ENCODE measurements at places on chromosomes 5 and 9. TPM values are rescaled to one million over a fixed set of nuclear protein-coding genes. Genes with fewer than 3 reads are reported as not detected.
A peak's percentile ranks its signal among the peaks of the same experiment; 100 is the strongest.

The RPP25L gene
- 29.3 TPM for total RNA-seq

The CMYA5 gene
- total RNA-seq = 1.1 TPM

The CDC20B gene
- total RNA-seq = not detected

The DMRT3 gene
- total RNA-seq = 0.53 TPM

The UNC13B gene
- total RNA-seq = 111 TPM

The IL7R gene
- not detected for total RNA-seq

The TNC gene
- total RNA-seq = 5.1 TPM

The POLE3 gene
- total RNA-seq = 36.6 TPM

The PDE8B gene
- 4.0 TPM for total RNA-seq

The COX7C gene
- 750 TPM for total RNA-seq

The POLR3G gene
- 2.1 TPM for total RNA-seq

The PGGT1B gene
- 43.5 TPM for total RNA-seq

DNA sequence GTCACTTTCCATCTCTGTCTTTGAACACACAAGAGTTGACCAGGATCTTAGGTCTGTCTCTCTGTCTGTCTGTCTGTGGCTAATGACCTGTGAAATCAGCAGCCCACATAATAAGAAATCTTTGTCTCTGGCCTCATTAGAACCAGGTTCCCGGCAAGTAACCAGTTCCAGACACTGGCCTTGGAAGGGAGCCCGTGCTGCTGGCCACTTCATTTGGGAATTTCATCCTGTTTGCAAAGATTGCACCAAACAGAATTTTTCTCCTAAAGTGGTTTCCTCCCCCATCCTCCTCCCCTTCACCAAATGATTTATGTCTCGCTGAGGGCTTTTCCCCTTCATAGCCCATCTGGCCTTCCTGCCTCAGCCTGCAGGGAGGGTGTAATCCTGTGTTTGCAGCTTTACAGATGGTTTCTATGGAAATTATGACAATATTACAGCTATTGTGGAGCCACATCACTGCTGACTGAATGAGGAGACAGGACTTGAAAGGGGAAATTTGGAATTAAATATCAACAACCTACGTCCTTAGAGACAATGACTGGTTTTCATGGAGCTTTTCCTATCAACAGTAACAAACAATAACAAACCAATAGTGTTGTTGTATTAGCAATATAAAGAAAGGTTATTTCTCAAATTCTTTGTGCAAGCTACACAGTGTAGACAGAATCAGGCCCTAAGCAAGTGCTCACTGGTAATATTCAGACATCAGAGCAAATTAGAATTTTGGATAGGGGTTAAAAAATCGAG, 25.7 kb downstream of the DPYSL3 start:
- DNase-seq = no peak

GRCh38 chr9:71308454-71308853, 187.0 kb upstream of the TRPM3 start:
- DNase-seq = no peak

DNA sequence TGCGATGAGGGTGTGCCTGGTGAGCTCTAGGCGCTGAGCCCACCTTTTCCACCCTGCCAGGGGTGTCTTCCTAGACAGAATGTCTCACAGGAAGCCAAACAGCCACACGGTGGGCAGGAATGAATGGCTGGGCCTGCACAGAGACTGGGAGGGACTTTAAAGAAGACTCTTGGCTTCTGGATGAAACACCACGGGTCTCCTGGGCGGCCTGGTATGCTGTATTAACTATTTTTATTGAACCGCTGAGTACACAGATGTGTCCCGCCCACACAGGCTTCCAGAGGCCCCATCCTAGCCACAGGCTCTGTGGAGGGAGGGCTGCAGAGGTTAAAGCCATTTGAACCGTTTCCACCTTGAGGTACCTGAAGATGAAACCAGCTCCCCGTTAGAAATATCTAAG, 115.2 kb upstream of the CXCL14 start:
- no peak for DNase-seq

DNA sequence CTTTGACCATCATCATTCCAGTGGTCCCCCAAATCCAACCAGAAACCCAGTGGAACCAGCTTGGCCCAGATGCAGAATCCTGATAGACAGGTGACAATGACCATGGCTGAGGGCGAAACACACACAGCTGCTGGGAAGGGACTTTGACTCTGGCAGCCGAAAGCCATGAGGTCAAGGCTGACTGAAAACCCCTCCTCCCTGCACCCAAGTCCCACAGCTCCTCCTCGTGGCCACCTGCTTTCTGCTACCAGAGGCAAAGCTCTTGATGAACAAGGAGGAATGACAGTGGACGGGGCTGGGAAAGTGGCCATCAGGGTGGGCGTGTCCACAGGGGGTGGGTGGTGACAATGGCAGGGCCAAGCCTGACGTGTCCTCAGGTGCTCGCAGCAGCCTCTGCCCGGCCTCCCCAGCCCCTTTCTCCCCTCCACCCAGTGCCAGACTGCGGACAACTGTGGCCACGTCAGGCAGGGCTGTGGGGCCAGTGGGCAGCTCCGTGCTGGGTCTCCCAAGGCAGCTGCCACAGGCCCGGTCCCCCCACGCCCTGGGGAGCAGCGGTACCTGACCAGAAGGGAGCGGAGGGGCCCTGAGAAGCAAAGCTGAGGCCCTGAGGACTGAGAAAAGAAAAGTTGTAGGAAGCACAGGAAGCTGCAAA, 30.8 kb upstream of the SARDH start:
- peak; percentile 8 for DNase-seq

GRCh38 chr9:19895006-19895405, 106.2 kb upstream of the SLC24A2 start:
- no peak for DNase-seq

DNA sequence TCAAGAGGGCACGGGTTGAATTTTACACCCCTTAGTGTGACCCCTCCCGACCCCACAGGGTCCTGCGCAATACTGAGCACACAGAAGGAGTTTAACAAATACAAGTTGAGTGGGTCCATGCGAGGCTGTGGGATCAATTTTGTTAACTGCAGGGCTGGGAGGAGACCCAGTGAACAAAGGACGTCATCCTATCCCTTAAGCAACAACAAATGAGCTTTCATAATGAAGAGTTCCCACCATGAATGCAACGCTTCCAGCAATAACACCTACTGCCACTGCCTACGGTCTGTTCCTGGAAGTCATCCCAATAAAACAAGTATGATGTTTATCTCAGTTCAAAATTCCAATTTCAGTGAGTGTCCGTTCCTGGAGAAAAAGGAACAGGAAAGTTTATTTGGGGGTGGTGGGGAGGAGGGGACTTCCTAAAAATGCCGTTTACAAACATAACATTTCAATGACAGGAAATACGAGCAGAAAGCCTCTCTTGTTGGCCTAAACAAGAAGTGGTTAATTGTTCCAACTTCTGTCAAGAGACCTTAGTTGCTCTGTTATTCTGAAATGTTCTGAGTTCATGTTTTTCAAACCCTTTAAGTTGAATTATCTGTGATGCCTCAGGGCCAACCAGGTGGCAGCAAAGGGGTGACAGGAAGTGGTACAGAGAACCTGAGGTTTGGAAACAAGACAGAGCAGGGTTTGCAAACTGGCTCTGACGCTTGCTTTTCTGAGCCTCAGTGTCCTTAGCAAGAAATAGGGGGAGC, 65.8 kb upstream of the PLPP6 start:
- DNase-seq = no peak

GRCh38 chr5:112059579-112060135, 302.7 kb upstream of the NREP start:
- no peak for DNase-seq

- DNase-seq = no peak
Observed at GRCh38 chr5:115713408-115713807, 87.6 kb upstream of the TMED7 start.

DNA sequence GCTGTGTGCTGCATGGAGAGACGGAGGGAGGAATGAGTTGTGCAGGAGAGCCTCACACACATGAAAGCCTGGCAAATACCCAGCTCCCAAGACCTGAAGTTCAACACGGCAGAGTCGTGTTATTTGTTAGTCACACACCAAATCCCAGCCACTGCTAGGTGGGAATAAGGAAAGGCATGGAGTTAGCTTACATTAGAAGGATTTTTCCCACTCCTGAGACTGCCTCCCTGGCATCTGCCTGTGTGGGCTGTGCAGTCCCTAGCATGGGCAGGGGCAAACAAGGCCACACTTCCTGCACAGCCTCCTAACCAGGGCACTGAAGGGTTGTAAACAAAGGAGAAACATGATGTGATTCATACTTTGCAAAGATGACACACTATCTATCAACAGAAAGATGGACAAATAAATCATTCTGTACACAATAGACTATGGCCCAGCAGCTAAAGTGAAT, 306.8 kb downstream of the SPOCK1 start:
- no peak for DNase-seq

DNA sequence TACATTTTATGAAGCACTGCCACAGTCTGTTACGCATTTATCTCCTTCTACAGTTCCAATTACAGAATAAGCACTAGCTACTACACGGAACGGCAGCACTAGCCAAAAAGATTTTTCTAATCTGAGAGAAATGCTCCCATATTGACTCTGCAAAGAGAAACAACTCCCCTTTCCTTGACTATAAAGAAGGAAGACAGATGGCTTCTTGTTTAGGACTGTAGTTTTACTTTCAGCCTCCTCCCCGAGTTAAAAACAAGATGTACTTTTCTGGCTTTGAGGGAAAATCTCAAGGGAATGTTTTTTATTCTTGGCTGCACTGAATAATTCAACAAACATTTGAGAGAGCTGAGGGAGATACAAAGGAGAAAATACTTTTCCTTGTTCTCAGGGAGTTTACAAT, 1.9 kb upstream of the SLC44A1 start:
- DNase-seq = no peak

DNA sequence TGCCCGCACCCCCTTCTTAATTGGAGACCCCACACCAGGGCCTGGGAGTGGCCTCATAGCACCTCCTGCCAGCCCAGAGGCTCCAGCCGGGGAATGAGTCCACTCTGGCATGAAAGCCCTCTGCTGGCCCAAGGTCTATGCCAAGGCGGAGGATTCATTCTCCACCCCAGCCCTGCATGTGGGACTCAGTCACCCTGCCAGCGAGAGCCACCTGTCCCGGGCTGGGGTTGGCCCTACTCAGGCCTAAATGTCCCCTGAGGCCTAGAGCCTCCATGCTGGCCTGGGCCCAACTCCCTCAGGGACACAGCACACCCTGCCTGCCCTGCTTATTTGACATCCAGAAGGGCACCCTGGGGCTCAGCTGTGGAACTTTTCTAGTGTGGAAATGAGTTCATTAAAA, 1.0 kb upstream of the RAPGEF1 start:
- no peak for DNase-seq

DNA sequence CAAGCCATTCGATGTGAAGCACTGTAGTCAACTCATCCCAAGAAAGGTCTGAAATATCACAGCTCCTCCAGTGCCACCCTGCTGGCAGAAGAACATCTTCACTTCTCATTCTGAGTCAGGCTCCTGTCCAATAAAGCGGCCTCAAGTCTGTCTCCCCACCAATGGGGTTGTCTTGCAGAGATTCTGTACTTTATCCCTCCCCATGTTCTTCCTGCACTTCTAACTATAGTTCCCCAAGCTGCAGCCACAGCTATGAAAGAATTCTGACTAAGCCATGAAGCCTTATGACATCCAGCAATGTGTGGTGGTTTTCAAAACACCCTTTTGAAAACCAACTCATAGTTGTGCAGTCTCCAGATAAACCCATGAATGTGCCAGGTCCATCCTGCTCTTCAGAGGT, 6.8 kb downstream of the MACROH2A1 start:
- no peak for DNase-seq

GRCh38 chr9:134594078-134594941, 47.3 kb upstream of the COL5A1 start:
- no peak for DNase-seq

GRCh38 chr5:166977911-166978422, 1313.5 kb upstream of the WWC1 start:
- DNase-seq = no peak

DNA sequence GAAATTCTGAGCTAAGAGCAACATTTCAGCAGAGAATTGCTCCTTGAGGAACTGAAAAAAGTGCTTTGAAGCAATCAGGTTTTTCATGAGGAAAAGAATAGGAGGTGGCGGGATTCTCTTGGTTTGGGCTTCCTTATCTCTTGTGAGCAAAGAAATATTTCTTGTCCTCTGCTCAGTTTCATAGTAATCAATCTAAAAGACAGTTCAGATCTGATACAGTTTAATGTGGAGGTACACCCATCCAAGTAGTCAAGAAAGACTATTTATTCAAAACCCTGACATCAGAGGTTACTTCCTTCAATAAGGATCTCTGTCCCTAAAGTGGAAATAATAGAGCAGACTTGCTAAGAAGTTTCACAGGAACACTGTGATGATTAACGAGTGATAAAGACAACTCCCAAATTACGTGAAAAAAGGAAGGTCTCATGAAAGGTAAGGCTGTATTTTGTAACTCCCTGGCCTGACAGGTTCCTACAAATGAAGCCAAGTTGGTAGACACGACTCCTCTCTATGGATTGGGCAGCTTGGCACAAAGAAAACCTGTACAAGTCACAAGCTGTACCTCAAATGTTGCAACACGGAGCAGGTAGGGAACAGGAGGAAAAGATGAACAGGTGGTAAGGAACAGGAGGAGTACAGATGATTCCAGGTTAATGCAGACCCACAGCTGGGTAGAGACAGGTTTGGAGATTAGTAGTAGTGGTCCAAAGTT, 94.1 kb downstream of the SUSD1 start:
- no peak for DNase-seq

- no peak for DNase-seq
Observed at GRCh38 chr5:155260798-155261197, 247.2 kb downstream of the KIF4B start.

GRCh38 chr9:110343551-110343950, 5.9 kb upstream of the TXNDC8 start:
- no peak for DNase-seq

GRCh38 chr9:107064378-107064777, 201.4 kb downstream of the ZNF462 start:
- no peak for DNase-seq

DNA sequence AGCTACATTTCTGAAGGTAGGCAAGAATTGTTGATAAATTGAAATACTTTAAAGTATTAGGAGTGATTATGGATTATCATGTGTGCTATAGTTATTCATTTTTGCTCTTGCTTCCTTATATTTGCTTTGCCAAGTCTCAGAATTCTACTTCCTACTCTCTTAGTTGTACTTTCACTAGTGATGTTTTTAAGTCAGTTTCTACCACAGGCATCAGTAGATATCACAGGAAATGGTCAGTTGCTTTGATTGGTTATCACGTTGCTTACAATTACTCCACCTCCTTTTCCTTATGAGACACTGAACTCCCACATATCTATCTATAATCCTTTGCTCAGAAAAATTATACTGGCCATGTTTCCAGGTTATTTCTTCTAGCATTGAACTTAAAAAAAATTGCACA, 472.8 kb downstream of the DMRTA1 start:
- DNase-seq = no peak

- DNase-seq = no peak
Observed at GRCh38 chr5:139385061-139386049, 2.3 kb upstream of the SLC23A1 start.

DNA sequence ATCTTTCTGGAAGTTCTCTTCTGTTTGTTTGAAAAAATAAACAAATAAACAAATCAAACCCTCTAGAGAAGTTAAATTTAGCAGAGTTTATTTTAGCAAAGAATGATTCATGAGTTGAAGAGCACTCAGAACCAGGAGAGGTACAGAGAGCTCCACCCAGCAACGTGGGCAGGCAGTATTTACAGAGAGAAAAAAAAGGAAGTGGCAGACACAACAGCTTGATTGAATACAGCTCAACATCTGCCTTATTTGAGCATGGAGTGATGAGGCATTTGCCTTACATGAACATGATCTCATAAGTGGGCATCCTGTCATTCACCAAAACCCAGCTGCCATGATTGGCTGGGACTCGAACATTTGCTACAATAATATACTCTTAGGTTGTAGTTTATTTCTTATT, 381.6 kb upstream of the ADAMTS16 start:
- no peak for DNase-seq

All from progenitor cell of endocrine pancreas (in vitro differentiated cells).